EH (cell line): ENCODE measurements at places on chromosomes 13 and 19.
A peak's percentile ranks its signal among the peaks of the same experiment; 100 is the strongest.

GRCh38 chr19:28242317-28242927 is 970.5 kb downstream of the UQCRFS1 start:
- peak; percentile 2 for DNase-seq

DNA sequence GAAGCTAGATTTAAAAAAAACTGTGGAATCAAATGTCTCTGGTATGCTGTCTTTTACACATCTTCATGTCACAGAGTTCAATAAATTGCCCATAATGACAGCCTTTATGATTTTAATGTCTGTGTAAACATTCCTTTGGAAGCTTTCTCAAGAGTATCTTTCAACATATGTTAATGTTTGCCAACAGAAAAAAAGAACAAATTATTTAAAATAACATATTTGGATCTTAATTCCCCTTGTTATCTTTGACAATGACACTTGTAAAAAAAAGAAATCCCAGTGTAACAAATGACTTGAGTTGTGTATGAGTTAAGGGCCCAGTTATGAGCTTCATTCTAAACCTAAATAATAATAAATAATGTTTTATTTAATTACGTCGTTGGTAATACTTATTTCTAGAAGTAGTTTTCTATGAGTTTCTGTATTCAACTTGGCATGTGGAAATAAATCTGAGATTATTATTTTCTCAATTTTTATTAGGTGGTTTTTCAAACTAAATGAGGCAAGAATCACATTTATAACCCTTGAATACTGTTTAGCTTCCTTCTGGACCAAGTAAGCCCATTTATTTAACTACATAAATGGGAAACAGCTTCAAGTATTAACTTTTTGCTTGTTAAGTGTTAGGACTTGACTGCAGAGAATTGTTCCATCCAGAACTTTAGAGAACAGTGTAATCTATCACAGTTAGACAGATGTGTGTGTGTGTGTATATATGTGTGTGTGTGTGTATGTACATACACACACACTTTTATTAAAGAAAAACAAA is 182.1 kb downstream of the POSTN start:
- peak; percentile 37 for DNase-seq

- DNase-seq, result peak; percentile 52
Observed at GRCh38 chr13:110575322-110576069, 14.0 kb upstream of the RAB20 start.

GRCh38 chr19:17259118-17259780 is 5.3 kb downstream of the USHBP1 start:
- DNase-seq, result no peak

GRCh38 chr13:92074658-92075057 is 676.2 kb downstream of the GPC5 start:
- no peak for DNase-seq

DNA sequence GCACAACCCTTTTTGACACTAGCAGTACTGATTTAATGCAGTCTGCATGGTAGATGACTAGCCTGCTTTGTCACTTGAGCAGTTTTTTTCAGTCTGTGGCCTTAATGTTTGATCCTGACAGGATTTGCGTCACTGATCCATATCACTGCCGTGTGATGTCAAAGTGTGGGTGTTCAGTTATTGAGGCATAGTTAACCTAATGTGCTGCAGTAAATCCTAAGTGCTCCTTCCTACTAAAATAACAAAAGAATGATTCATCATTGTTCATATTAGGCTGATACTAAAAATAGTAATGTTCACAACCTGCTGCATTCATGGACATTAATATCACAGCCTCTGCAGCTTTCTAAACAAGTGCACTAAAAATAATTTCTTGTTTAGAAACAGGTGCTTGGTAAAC is 121.9 kb upstream of the MLNR start:
- DNase-seq, result peak; percentile 96

- no peak for DNase-seq
Observed at GRCh38 chr13:73413656-73414055, 354.9 kb downstream of the KLF5 start.

DNA sequence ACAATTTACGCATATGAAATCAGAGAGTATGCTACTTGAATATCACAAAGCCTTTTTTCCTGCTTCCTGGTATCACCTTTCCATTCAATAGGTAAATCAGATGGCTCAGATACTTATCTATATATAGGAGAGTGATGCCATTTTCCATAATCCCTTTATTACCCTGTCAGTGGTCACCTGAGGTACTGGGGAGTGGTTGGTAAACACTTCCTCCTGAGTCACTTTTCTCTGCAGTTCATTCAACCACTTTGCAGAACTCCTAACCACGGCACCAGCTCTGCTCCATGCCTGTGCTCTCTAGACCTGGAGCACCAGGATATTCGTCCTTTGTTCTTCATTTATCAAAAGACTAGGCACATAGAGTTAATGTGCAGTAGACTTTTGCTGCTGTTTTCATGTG is 748.5 kb upstream of the KLHL1 start:
- DNase-seq, result no peak

- DNase-seq, result peak; percentile 74
Observed at GRCh38 chr13:45257638-45258333, 56.9 kb upstream of the KCTD4 start.

GRCh38 chr13:25455146-25455545 is 83.4 kb downstream of the ATP8A2 start:
- DNase-seq, result peak; percentile 1

DNA sequence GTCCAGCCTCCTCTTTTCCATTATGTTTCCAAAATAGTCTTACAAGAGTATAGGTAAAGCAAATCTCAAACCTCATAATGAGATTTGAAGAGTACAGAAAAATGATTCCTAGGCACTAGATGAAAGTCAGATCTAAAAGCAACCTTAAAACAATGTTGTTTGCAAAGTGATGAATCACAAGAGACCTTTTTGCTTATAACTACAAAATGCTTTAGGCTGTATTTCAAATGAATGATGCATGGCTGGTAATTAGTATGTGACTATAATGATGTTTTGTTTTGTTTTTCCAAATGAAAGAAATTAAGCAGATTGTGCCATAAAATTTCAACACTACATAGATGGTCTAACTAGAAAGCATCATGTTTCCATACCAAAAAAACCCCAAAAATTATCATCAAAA is 272.7 kb downstream of the DIAPH3 start:
- peak; percentile 11 for DNase-seq

DNA sequence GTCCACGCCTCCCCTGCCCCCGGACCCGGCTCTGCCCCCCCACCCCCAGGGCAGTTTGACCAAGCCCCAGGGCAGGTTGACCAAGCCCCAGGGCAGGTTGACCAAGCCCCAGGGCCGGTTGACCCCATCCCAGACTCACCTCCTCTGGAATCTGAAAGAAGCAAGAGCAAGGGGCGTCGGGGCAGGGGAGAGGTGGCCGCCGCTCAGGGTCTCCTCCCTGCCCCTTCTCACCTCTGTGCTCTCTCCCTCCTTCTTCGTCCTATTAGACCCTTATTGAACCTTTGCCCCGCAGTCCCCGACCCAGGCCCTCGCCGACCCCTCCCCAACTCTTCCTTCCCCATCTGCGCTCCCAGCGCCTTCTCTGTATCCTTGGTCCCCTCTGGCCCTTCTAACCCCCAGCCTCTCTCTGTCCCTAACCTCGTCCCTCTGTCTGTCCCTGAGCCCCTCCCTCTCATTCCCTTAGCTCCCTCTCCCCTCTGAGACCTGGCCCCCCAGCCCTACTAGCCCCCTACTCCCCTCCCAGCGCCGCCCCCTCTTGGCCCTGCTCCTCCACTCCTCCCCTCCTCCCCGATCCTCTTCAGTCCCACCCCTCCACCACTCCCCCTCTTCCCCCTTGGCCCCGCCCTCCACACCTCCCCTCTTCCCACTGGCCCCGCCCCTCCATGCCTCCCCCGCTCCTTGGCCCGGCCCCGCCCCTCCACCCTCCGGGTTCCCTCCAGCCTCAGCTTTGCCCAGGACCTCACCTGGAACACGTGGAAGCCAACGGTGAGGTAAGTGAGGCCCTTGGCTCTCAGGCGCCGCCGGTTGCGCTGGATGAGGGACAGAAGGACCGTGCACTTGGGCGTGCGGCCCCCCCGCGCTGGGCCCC is 7.6 kb downstream of the CAPN12 start:
- peak; percentile 66 for DNase-seq

GRCh38 chr19:676007-676338 is 219 bp upstream of the FSTL3 start:
- DNase-seq, result no peak

DNA sequence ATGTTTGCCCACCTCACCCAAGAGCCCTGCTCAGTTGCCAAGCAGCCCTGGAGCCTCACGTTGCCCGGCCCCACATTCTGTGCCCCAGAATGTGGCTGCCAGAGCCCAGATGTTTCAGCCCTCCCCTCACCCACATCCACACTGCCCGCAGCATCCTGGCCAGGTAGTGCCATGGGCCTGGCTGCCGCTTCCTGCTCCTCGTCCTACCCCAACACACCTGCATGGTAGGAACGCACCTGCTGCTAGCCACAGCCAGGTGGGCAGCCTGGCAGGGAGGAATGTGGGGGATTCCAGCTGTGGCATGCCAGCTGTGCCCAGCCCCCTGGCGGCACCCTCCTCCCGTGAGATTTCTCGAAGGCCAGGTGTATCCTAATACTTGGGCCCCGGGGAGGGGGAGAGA is 7.5 kb upstream of the NFIX start:
- no peak for DNase-seq

GRCh38 chr13:78602561-78603239 is 652 bp downstream of the POU4F1 start:
- DNase-seq, result no peak

- no peak for DNase-seq
Observed at GRCh38 chr13:26966701-26967080, 204.9 kb downstream of the USP12 start.

DNA sequence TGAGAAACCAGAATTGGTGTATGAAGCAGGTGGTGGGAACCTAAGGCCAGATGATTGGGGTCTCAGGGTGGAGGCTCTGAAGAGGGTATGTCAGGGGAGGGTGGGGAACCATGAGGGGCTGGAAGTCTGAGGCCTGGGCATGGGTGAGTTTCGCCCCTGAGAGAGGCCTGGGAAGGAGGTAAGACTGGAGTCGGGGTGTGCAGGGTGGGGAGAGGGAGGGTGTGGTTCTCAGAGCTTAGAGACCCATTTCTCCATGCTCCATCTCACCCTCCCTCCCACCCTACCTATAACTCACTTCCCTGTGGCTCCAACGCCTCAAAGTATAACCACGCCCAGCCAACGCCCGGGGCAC is 1.0 kb upstream of the KLHL26 start:
- DNase-seq, result no peak

- no peak for DNase-seq
Observed at GRCh38 chr19:47651691-47652090, 42.8 kb downstream of the BICRA start.

DNA sequence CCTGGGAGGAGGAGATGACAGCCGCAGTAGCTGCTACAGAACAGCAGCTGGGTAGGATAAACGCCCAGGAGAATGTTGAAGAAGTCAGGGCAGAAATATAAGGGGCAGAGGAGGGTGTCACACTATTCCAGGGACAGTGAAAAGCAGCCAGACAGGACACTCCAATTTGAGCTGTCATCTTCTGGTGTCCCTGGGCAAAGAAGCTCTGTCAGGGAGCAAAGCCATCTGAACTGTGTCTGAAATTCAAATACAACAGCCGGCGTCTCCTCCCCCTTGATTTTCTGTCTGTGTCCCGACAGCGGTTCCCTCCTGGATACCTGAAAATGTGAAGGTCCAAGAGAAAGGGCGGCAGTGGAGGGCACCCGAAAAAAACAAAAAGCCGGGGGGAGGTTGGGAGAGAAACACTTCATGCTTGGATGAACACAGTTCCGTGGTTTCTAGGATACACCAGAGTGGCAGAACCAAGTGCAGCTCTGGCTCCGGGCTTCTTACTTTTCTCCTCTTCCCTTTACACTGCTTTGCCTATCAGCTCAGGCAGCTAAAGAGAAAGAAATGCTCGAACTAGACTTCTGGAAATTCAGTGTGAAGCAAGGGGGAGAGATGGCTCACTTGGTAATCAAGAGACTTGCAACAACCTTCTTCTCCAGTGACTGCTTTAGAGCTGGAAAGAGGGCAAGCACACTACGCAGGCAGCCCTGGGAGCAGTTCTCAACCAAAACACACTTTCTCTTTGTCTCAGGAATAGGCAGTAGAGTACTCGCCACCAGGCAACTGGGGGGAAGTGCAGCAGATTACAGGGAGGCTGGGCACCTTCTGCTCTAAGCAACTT is 465.6 kb downstream of the ITGBL1 start:
- no peak for DNase-seq

DNA sequence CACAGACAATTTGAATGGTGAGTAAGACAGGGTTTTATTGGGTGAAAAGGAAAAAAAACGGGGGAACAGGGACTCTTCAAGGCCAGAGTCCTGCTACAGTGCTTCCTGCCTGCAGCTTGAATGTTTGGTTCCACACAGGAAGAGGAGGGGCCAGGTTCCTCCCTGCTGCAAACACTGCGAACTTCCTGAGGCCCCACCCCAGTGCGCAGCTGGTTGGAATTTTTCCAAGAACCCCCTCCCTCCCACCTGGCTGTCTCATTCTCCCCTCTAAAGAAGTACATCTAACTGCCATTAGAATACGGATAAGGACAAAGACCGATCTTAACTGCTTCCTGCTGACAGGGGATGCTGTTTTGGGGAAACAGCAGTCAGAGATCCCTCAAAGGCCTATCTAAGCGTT is 184.9 kb downstream of the GGACT start:
- no peak for DNase-seq

DNA sequence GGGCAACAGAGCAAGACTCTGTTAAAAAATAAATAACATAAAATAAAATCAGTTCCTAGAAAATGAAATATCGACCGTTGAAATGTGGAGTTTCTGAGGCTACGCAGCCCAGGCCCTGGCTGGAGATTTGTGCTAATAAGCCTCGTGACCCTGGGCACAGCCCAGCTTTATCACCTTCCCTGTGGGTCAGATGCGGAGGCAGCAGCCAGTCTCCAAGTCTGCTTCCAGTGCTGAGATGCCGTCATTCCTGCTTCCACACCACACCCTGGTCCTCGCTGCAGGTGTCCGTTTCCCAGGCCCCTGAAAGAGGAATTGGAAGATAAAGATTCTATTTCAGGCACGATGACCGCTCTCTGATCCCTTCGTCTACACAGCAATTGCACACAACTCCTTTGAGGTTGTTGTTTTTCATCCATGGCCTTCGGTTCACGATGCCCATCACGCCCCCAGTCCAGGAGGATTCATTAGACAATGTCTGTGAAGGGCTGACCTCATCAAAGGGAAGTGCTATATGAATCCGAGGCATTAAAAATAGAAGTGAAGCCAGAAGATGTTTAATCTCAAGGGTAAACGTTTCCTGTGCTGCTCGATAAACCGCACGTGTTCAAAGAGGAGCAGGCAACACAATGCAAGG is 48.3 kb upstream of the ATP11A start:
- DNase-seq, result no peak

- DNase-seq, result no peak
Observed at GRCh38 chr13:50126993-50127725, 111.9 kb downstream of the KCNRG start.
